ENCODE measurements at places on chromosomes 11 and 22.

- peak; percentile 40 for DNase-seq
Measured at GRCh38 chr11:75445315-75445953, 12.4 kb upstream of the KLHL35 start.

- peak; percentile 86 for DNase-seq
Measured at GRCh38 chr11:109960831-109961230, 132.4 kb upstream of the ZC3H12C start.

GRCh38 chr11:128985880-128986279, 43.2 kb upstream of the TP53AIP1 start:
- no peak for DNase-seq

GRCh38 chr11:1928470-1928890, 9.0 kb downstream of the TNNT3 start:
- DNase-seq = no peak

- no peak for DNase-seq
Measured at GRCh38 chr11:3147257-3147619, 17.9 kb downstream of the OSBPL5 start.

GRCh38 chr11:534396-535209, 773 bp downstream of the HRAS start:
- DNase-seq = no peak

GRCh38 chr11:110490886-110491285, 61.1 kb downstream of the FDX1 start:
- peak; percentile 20 for DNase-seq

- no peak for DNase-seq
Measured at GRCh38 chr22:21714059-21714770, 21.4 kb downstream of the YPEL1 start.

- no peak for DNase-seq
Measured at GRCh38 chr11:122682464-122682863, 26.9 kb downstream of the UBASH3B start.

DNA sequence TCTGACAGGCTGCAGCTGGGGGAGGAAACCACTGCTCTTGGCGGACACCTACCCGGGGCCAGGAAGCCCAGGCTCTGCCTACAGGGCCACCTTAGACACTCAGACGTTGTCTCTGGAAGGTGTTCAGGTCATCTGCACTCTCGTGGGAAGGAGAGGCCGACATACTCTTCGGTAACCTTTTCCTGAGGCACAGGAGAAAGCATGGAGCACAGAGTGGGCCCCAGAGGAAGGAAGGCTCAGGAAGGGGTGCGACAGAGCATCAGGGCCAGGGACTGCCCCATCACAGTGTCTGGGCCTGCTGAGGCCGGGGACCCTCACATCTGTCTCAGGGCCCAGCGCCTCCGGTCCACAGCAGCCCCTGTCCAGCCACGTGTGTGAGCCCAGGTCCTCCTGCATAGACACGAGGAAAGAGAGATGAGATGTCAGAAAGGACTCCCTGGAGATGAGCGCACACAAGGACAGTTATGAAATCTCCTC, 18.2 kb upstream of the TUB start:
- DNase-seq = no peak

DNA sequence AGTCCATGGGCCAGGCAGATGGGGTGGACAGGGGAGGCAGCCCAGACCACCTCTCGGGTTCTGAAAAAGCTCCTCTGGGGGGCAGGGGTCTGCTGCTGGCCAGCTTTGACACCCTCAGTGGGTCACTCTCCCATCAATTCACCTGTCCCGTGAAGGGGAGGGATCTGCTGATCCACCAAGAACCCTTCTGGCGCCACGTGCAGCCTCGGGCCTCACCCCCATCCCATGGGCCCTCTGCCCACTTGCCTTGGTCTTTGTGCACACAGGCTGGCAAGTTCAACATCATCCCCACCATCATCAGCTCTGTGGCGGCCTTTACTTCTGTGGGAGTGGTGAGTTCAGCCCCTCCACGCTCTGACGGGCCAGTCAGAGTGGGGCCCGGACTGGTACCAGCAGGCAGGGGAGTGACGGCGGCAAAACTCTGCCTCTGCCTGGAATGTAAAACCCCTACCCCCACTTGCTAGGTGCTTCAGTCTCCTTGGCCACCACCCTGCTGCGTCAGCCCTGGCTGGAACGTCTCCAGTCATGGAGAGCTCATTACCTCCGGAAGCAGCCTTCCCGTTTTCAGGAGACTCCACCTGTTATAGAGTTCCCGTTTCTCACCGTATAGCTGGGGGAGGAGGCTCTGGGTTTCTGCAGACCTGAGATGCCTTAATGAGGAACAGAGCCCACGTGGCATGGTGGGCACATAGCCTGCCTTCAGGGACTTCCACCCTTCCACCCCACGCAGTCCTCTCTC, 12.7 kb downstream of the PRG3 start:
- no peak for DNase-seq

GRCh38 chr22:17921871-17922821, 102.2 kb downstream of the MICAL3 start:
- no peak for DNase-seq

GRCh38 chr11:5713695-5714094, 22.6 kb upstream of the OR56B1 start:
- DNase-seq = peak; percentile 11

DNA sequence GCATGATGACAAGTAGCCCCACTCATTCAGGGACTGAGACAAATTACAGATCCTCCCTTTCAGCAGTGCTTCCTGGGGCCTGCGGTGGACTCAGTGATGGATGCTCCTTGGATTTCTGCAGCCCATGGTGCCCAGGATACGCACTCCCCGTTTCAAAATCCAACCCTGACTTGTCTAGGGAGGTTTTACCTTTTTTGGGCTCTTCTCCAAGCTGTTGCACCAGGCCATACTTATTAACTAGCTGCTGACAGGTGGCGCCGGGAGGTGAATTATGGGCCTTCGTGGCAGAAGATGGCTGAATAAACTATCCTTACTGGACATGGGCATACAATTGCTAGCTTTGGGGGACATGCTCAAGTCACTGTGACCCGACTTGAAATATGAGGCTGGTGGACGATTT, 324.3 kb upstream of the SYN3 start:
- no peak for DNase-seq

GRCh38 chr11:2664791-2665525, 34.8 kb downstream of the KCNQ1OT1 start:
- no peak for DNase-seq

DNA sequence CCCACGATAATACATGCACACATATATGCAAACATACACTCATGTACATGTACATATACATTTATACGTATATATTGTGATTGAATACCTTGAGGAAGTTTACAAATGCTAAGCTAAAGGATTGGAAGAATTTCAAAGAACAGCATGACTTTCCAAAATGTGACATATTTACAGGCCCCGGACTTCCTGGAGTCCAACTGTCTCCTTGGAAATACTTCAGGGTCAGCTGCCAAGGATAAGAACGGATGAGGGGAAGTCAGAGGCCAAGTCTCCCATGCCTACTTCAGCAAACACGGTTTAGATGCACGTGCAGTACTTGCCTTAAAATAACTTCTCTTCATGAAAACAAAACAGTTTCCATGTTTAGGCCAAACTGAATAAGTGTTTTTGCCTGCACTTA, 213.6 kb downstream of the DYNC2H1 start:
- DNase-seq = no peak

DNA sequence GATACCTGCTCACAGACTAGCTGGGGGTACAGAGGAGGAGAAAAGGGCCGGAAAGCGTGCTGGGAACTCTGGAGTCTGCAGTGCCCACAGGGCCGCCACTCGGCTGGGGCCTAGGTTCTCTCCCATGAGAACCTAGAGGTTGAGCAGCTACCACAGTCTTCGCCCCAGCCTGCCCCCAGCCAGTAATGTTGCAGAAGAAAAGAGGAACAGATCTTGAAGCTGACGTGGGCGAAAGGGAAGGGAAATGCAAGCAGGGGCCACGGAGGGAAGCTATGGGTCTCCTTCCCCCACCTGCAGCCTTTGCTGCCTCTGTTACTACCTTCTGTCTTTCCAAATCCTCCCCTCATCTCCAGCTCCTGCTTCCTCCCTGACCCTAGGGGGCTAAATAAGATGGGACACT, 28.8 kb upstream of the P2RY2 start:
- DNase-seq = no peak
